ENCODE measurements at places on chromosomes 3 and 15. TPM values are rescaled to one million over a fixed set of nuclear protein-coding genes. Genes with fewer than 3 reads are reported as not detected.

CLDN1 gene
- 60.4 TPM for total RNA-seq

BCHE gene
- total RNA-seq, result 0.92 TPM

UBAP1L gene
- 0.35 TPM for total RNA-seq

CADM2 gene
- 0.14 TPM for total RNA-seq

CCDC14 gene
- total RNA-seq, result 10.9 TPM

CCDC39 gene
- not detected for total RNA-seq

C2CD4B gene
- total RNA-seq, result not detected

OIP5 gene
- 15.5 TPM for total RNA-seq

B3GALNT1 gene
- total RNA-seq, result 10.2 TPM

ZBTB20 gene
- 1.5 TPM for total RNA-seq

SV2B gene
- not detected for total RNA-seq

MYRIP gene
- total RNA-seq, result not detected

GRK7 gene
- total RNA-seq, result 0.07 TPM

KIF15 gene
- total RNA-seq, result 6.9 TPM

CRYGS gene
- 0.23 TPM for total RNA-seq

DHX30 gene
- 75.0 TPM for total RNA-seq

AHSG gene
- total RNA-seq, result 0.28 TPM

ARID3B gene
- 8.3 TPM for total RNA-seq

PIERCE2 gene
- 0.51 TPM for total RNA-seq

RETNLB gene
- not detected for total RNA-seq

NR2E3 gene
- total RNA-seq, result not detected

PRR20G gene
- not detected for total RNA-seq

LTF gene
- total RNA-seq, result not detected
